Stimulated activated CD8-positive, alpha-beta memory T cell treated with anti-CD3 and anti-CD28 coated beads, Interleukin-4, amount 100 ng/mL, for 1 hour (primary cell): ENCODE measurements at places on chromosomes 7 and 10.

- DNase-seq, result no peak
Measured at GRCh38 chr7:139393621-139394211, 34.0 kb downstream of the LUC7L2 start.

GRCh38 chr10:50552771-50553535 is 70.8 kb downstream of the SGMS1 start:
- no peak for DNase-seq

DNA sequence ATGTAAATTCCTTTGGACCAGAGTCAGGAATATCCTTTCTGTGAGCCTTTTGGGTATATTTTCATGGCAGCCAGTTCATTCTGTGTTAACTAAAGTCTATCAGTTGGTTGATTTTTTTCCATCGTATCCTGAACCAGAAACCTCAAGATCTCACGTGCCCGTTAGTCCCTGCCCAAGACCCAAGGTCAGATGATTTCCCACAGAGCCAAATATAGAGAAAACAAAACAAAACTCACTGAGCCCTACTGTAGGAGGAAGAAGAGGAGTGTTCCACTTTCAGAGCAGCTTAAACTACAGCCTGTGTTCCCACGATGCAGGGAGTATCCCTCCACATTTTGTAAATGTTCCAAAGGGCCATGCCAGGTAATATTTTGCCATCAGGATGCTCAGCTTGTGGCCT is 96.0 kb upstream of the ADO start:
- no peak for DNase-seq

- DNase-seq, result no peak
Measured at GRCh38 chr7:88465600-88465999, 158.9 kb upstream of the STEAP4 start.

GRCh38 chr7:129053938-129054437 is 923 bp downstream of the TNPO3 start:
- DNase-seq, result no peak

GRCh38 chr7:111527545-111527944 is 34.7 kb downstream of the IMMP2L start:
- DNase-seq, result no peak

DNA sequence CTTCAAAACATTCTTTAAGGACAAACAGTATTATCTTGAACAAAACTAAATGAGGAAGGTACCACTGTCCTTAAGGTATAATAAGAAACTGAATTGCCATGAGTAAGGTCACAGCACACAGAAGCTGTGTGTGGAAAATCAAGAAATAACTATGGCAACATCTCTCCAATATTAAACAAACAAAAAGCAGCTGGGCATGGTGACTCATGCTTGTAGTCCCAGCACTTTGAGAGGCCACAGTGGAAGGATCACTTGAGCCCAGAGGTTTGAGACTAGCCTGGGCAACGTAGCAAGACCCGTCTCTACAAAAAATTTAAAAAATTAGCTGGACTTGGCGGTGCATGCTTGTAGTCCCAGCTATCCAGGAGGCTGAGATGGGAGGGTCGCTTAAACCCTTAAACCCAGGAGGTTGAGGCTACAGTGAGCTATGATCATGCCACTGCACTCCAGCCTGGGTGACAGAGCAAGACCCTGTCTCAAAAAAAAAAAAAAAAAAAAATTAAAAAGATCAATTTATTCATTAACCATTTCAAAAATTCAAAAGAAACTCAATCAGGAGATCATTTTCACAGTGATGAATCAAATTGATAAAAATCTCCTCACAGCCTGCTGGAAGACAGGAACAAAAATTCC is 195.4 kb downstream of the SKIDA1 start:
- no peak for DNase-seq

DNA sequence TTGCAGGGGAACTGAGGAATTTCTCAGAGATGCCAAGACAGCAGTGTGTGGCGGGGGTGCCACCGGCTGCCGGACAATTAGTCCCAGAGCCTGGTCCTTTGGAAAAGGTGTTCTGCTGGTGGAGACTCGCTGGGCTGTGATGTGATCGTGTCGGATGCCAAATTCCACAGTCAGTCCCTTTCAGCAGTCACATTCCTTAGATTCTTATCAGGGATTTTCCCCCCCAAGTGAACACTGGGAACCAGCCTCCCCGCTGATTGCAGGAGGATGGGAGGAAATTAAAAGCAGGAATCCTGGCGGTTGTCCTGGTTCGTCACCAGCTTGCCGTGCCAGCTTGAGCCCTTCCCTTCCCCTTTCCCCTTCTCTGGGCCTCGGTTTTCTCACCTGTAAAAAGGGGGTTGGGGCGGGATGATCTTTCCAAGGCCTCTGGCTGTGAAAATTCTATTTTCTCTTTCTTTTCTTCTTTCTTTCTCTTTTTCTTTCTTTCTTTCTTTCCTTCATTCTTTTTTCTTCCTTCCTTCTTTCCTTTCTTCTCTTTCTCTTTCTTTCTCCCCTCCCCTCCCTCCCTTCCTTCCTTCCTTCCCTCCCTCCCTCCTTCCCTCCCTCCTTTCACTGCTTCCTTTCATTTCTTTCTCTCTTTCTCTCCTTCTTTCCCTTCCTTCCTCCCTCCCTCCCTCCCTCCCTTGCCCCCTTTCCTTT is 39.6 kb downstream of the COL26A1 start:
- no peak for DNase-seq

DNA sequence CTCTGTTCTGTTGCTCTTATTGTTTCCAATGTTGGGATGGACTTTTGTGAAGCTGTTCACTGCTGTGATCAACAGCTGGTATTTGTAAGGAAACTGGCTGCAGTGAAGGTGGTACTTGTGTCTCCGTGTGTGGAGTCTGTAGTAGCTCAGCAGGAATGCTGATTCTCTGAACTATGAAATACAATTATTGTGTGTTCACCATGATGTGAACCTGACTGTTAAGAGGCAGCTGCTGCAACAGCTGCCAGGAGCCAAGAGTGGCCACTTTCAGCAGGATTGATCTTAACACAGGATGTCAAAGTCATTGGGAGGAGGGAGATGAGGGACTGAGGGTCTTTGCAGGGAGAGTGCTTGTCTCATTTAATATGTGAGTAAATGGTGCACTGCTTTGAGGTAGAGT is 13.9 kb downstream of the VSTM2A start:
- DNase-seq, result no peak

- peak; percentile 19 for DNase-seq
Measured at GRCh38 chr7:7639847-7640220, 718 bp upstream of the UMAD1 start.

- DNase-seq, result no peak
Measured at GRCh38 chr7:28383975-28384374, 28.3 kb upstream of the CREB5 start.

GRCh38 chr7:46207931-46208634 is 287.0 kb upstream of the IGFBP3 start:
- no peak for DNase-seq

DNA sequence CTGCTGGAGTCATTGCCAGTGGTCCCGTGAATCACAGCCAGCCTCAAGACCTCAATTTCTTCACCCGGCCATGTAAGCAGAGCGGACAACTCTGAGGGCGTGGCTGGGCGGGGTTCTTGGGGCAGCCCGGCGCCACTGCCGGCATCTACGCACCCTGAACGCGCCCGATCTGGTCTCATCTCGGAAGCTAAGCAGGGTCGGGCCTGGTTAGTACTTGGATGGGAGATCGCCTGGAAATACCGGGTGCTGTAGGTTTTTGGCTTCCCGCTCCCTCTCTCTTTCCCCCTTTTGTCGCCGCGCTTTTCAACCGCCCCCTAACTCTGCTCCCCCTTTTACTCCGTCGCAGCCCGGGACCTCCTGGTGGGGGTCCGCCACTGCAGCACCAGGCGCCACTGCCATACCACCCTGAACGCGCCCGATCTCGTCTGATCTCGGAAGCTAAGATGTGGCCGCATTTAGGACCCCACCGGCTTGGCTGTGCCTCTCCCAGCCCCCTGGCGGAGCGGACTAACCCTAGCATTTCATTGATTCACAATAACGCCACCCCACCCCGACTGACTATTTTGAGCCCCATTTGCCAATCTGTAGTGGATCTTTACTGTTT is 25.3 kb downstream of the GARIN1A start:
- DNase-seq, result no peak

GRCh38 chr10:50937230-50937907 is 51.9 kb upstream of the A1CF start:
- no peak for DNase-seq

- no peak for DNase-seq
Measured at GRCh38 chr10:73060738-73061635, 35.7 kb downstream of the P4HA1 start.

DNA sequence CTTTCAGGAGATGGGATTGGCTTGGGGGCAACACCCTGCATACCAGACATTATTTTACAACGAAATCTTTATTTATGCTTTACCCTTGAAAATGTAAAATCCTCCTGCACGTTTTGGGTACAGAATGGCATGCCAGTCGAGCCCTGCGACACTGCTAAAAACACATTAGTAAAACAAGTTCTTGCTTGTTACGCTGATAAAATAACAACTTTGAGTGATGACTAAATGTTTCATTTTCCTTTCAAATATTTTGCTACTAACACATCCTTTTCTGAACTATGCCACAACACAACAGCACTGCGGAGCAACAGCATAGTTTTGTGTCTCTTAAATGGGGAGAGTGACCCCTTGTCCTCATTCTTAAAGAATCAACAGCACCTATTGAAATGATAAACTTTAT is 76.0 kb upstream of the SEMA3D start:
- no peak for DNase-seq

- DNase-seq, result no peak
Measured at GRCh38 chr7:90961037-90961725, 303.1 kb upstream of the FZD1 start.

DNA sequence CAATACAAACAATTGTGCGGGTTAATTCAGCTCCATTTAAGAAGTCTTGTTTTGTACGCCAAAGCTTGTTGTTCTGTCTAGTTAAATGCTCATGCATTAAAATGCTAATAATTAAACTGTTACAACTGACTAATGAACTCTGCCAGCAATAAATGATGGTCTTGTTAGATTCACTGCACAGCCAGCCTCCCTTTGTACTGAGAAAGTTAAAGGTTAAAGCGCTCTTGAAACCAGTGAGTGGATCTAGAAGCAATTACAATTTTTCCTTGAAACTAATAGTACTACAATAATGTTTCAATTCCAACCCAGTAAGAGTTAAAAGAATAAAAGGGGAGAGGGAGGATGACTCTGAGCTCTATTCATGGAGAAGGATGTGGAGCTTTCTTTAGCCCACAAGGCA is 233.0 kb downstream of the EMX2 start:
- DNase-seq, result no peak

GRCh38 chr10:21726601-21727225 is 192.7 kb downstream of the MLLT10 start:
- DNase-seq, result no peak

DNA sequence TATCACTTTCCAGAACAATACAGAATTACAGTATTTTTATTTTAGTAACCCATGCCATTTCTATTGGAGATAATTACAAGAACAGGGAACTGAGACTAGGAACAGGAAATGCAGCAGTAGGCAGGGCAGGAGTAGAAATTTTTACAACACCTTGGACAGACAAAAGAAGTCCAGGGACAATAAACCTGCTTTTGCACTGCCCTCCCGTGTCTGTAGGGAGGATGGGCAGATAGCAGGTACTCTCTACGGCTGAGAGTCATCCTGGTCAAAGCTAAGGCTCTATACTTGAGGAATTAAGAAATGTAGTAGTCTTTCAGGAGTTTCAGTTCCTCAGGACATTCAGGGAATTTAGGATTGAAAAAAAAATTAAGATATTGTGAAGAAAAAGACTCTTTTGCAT is 63.4 kb downstream of the VAX1 start:
- no peak for DNase-seq

- DNase-seq, result no peak
Measured at GRCh38 chr7:106397994-106398393, 113.2 kb upstream of the NAMPT start.

DNA sequence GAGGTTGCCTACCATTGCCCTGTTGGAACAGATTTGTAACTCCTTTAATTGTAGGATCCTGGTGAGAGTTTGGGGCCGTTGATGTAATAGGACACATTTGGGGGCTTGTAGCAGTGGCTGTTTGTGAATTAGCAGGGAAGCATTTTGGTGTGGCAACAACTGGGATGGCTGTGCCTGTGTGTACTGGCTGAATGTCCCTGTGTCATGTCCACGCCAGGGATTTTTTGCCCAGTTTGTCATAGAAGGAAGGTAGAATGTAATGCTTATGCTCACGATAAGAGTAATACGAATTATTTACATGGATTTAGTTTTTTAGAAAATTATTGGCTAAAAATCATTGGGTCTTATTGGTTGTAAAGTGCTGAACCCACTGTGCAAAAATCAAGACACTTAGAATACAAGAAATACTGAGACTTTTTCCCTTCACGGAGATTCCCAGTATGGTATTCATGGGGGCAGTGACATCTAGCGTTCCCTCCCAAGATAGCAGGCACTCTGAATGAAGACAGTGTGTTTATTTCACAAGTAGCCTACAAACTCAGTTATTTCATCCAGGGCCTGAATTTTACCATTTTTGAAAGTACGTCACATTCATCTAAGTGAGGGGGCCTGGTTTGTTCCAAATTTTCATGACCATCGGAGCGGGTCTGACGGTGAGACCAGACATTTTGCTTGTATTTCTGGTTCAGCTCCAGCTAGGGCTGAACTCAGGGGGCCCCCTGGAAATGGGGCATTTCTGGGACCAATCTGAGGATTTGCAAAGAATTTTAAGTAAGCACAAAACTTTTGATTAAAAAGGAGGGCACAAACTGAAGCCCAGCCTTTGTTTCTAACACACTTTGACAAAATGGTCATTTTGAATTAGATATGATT is 74.7 kb downstream of the CACNB2 start:
- DNase-seq, result no peak

DNA sequence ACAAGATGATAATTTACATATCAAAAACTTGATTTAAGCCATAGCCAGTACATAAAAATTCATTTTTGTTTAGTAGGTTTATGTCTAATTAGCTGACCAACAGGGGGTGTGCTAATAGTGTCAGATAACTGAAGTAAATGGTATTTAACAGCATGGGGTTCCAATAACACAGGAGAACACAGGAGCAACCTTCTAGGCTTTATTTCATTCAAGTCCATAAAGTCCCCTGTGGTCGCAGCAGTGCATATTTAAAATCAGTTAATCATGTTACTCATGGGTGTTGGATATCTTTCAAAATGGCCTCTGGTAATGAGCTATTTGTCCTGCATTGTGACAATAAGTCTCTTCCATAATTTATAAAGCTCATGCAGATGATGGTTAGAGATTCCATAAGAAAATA is 238.6 kb downstream of the CNTNAP2 start:
- DNase-seq, result no peak

- no peak for DNase-seq
Measured at GRCh38 chr10:12412666-12413368, 63.5 kb downstream of the CAMK1D start.

GRCh38 chr7:155222061-155222460 is 75.6 kb upstream of the INSIG1 start:
- no peak for DNase-seq

GRCh38 chr10:69644658-69645295 is 14.7 kb downstream of the FAM241B start:
- no peak for DNase-seq

- DNase-seq, result no peak
Measured at GRCh38 chr7:20444030-20444800, 113.5 kb downstream of the ITGB8 start.

DNA sequence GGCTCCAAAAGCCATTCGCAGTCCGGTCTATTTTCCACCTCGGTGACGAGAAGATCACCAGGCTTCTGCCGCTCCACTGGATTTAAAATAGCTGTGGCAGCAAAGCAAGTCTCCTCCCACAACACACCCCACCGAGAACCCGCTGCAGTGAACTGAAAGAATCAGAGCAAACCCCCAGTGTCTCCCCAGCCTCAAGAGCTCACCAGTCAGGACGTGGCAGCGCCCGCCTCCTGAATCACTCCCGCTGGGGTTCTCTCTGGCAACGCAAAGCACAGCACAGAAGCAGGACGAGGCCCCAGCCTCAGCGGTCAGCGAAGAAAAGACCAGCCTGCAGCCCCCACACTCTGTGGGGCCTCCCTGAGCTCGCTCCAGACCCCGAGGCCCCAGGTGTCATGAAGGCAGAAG is 126.1 kb upstream of the PPP2R2D start:
- DNase-seq, result no peak
